ENCODE measurements at places on chromosomes 2 and 18.

GRCh38 chr2:44295633-44296359, 20.5 kb downstream of the SLC3A1 start:
- no peak for DNase-seq

DNA sequence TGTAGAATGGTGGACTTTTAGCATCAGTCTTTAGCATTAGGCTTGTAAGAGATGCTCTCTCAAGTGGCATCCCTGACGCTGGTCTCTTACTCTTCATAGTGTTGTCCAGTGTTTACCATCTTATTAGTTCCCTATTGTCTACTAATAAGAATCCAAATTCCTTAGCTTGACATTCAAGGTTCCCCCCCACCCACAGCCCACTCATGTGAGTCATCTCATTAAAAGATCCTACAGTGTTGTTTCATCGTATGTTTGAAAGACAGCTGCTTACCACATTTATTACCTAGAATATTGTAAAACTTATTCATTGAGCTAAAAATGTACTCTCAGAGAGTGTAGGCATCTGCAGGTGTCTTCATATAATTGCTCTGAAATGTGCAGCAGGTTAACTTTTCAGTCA, 28.5 kb downstream of the EIF5B start:
- DNase-seq: no peak

GRCh38 chr18:74994502-74995418, 214.2 kb downstream of the PTGR3 start:
- no peak for DNase-seq

GRCh38 chr18:72122103-72122502, 422.0 kb downstream of the CBLN2 start:
- DNase-seq: no peak

DNA sequence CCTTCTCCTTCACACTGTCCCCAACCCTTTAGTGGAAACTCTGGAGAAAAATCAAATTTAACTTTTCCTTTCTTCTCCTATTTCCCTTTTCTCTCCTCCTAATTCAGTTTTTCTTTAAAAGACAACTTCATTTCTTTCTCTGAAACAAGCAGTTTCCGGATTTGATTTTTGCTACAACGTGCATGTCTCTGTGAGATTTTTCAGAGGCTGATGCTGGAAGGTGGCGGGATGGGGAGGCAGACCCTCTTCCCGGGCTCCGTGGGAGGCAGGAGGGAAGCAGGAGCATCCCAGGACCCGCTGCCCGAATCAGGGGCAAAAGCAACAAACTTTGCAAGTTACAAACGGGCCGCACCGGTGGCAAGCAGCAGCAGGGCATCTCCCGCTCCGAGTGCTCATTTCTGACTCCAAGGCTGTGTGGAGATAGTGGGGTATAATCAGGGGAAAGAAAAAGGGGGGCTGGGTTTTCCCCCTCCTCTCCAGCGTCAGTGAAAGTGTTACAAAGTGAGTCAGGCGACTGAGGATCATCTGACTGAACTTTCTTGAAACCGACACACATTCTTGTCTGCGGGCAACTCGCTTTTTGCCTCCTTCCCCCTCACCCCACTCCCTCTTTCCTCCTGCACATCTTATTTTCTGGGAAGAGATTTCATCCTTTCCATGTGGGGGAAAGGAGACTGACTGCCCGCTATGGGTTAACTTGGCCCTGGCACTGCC, 6.4 kb downstream of the ZEB2 start:
- no peak for DNase-seq

DNA sequence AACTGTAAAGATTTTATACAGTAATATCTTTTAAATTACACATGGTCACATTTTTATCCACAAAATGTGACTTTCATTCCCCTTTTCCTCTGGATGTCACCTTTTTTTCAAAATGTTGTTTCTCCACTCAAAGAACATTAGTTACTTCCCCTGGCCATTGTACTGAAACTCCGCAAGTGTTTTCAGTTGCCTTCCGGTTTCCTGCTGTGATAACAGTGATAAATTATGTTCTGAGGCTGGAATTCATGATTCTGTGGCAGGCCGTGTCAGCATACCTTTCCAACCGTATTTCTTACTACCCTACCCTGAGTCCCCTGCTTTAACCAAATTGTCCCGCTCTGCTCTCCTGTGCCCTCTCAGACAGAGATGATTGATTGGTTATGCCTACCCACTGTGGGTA, 53.5 kb downstream of the MGAT5 start:
- no peak for DNase-seq
